ENCODE measurements at places on chromosomes 2 and 18.
A peak's percentile ranks its signal among the peaks of the same experiment; 100 is the strongest.

DNA sequence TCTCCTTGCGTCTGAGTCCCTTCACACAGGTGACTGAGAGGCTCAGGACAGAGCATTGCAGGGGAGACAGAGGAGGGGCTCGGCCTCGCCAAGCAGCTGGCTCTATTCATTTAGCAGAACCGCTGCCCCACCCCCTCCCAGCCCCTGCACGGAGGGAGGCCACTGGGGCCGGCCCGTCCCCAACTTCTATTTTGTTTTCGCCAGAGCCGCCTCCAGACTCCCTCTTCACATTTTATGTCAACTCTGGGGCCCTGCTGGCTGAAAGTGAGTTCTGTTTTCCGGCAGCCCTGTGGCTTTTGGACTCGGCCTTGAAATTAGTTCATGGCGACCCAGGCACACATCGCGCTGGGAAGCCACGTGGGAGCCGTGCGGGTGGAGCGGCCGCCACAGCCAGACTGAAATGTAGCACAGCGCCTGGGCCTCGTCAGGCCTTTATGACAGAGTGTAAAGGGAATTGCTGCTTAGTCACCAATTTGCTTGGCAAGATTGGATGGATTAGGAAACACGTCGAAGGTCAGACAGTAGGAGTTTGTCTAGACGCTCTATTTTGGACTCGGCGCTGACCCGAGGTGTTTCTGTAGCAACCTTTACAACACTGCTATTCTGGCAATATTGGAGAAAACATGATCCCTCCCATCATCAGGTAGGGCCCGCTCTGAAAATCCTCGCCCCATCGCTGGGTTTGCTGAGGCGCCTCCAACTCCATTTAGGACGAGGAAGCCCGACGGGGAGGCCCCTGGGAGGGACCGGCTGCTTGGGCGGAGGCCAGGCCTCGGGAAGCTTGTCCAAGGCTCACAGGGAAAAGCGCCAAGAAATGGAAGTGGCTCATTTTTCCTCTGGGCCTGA, 90.7 kb upstream of the CTDP1 start:
- peak; percentile 19 for DNase-seq

- no peak for DNase-seq
Observed at GRCh38 chr2:191601060-191601459, 76.9 kb upstream of the NABP1 start.

- no peak for DNase-seq
Observed at GRCh38 chr2:46202453-46202852, 94.8 kb upstream of the EPAS1 start.

DNA sequence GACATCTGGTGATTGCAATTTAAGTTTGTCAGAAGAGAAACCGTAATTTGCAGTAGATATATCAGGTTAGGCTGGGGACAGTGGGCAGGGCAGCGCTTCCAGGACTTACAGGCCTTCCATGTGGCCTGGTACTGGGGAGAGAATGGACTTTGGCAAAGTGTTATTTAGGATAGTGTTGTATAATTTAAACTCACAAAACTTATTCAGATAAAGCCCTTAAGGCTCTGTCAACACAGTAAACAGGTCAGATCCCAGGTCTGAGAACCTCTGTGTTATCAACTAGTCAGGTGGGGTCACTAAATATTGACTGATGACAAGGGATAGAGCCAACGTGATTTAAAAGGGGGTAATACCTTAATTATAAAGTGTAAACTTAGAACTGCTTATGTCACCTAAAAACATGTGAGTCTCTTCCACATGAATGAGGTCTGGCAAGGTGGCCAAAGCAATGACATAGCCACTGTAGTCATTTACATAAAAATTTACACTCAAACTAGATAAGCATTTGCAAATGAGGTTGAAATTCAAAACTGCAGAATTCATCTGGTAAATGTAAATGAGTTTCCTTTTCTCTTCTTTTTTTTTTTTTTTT, 80.2 kb upstream of the DNMT3A start:
- no peak for DNase-seq

GRCh38 chr18:50373561-50374219, 1.2 kb upstream of the SKA1 start:
- DNase-seq, result no peak

- no peak for DNase-seq
Observed at GRCh38 chr2:136363470-136363869, 245.5 kb upstream of the CXCR4 start.

DNA sequence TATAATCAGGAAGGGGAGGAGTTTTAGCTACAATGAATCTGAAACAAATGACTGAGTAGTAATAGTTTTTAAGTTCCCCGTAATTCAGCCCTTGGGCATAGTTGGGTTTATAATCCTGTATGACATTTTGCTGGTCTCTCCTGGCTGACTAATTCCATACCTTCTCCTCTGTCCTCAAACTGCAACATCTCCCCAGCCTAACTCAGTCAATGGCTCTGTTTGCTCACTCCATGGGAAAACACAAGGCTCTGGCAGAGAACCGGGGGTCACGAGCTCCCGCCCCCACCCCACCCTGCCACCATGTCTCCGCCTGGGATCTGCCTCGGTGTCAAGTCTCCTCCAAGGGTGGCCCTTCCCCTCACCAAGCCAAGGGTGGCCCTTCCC, 168.6 kb downstream of the HDAC4 start:
- DNase-seq, result no peak

DNA sequence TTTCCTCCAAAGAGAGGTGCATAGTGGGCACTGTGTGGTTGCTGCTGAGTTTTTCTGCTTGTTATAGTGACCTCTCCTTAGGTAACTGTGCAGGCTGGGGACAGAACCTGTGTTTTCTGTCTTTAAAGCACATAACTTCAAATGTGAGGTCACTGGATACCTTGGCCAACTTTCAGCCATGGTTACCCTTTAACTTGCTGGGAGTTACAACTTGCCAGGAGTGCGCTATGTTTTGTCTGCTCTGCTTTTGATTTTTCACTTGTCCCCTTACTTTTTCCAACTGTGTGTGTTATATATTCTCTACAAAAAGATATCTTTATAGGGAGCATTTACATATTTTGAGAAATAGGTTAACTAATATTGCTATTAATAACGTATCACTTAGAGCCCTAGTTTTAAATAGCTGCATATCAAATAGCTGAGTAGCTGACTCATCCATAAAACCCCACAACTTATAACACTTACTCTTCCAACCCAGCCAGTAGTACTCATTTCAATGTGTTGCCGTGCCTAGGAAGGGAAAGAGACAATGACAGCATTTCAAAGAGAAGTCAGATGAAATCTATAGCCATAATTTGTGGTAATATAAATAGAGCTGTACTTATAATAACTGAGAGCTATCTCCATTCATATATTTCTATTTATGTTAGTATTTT, 51.6 kb downstream of the DPP4 start:
- DNase-seq, result no peak

Measured in amniotic stem cell (primary cell).